ENCODE measurements at places on chromosomes 3 and 15. TPM values are rescaled to one million over a fixed set of nuclear protein-coding genes. Genes with fewer than 3 reads are reported as not detected.

- no peak overlapping the region for H3K27ac ChIP-seq
- H3K27me3 ChIP-seq, result no peaks in the 10 kb centered on the region
- H3K4me3 ChIP-seq, result no peak overlapping the region
- H3K36me3 ChIP-seq, result no peaks in the 10 kb centered on the region
- no peaks in the 10 kb centered on the region for H3K4me1 ChIP-seq
Observed at GRCh38 chr15:23415321-23415865, 31.6 kb downstream of the GOLGA6L2 start.

DNA sequence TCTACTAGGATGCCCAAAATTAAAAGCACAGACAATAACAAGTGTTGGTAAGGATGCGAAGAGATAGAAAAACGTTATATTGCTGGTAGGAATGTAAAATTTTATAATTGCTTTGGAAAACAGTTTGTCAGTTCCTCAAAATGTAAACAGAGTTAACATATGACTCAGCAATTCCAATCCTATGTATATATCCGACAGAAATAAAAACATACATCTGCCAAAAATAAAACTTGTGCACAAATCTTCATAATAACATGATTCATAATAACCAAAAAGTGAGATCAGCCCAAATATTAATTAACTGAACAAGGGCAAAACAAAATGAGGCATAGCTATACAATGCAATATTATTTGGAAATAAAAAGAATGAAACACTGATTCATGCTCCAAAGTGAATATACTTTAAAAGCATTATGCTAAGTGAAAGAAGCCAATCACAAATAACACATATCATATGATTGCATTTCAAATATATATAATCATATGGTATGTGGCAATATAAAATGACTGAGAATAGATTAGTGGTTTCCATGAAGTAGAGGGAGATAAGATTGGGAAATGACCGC, 609.3 kb downstream of the IGSF11 start:
- H3K4me3 ChIP-seq, result no peak overlapping the region
- no peak for DNase-seq
- no peak overlapping the region for H3K27ac ChIP-seq
- no peaks in the 10 kb centered on the region for H3K36me3 ChIP-seq
- H3K27me3 ChIP-seq, result no peaks in the 10 kb centered on the region
- no peaks in the 10 kb centered on the region for H3K4me1 ChIP-seq

GRCh38 chr15:27820722-27821121, 278.4 kb downstream of the OCA2 start:
- H3K27me3 ChIP-seq, result no peaks in the 10 kb centered on the region
- DNase-seq, result peak; percentile 70
- no peak overlapping the region for H3K27ac ChIP-seq

DNA sequence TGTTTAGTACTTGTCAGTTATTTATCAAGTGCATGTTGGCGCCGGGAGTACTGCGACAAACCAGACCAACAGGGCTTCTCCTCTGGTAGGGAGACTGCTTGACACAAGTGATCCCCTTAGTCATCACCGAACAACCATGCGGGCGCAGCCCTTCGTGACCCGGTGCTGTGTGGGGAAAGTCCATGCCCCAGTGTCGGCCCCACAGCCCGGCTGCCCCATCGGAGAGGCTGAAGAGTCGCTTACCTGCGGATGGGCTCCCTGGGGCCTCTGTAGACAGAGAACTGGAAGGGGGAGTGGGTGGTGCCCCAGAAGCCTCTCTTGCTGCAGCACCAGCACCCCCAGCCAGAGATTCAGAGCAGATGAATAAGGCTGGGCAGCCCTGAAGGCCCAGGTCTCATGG, 90.3 kb upstream of the PRR23E start:
- no peaks in the 10 kb centered on the region for H3K36me3 ChIP-seq
- H3K4me3 ChIP-seq, result no peak overlapping the region
- H3K4me1 ChIP-seq, result no peaks in the 10 kb centered on the region
- no peaks in the 10 kb centered on the region for H3K27me3 ChIP-seq
- H3K27ac ChIP-seq, result no peak overlapping the region
- DNase-seq, result no peak

DNA sequence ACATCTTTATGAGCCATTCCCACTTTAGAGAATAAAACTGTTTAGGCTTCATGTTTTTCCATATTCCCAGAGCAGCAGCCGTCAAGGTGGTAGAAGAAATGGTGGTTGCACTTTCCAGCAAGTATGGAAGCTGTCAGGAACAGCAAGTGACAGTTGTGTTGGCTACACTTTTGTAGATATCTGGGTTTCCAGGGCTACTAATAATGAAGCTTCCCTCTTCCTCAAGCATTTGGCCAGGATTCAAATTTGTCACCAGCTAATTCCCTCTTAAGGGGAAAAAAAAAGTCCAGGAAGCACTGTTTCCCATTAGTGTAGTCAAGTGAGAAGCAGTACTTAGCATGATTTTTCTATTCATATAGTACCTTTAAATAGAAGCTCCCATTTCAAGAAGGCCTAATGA, 252.8 kb downstream of the IGSF11 start:
- H3K36me3 ChIP-seq, result no peaks in the 10 kb centered on the region
- DNase-seq, result no peak
- H3K4me3 ChIP-seq, result no peak overlapping the region
- H3K4me1 ChIP-seq, result no peaks in the 10 kb centered on the region

DNA sequence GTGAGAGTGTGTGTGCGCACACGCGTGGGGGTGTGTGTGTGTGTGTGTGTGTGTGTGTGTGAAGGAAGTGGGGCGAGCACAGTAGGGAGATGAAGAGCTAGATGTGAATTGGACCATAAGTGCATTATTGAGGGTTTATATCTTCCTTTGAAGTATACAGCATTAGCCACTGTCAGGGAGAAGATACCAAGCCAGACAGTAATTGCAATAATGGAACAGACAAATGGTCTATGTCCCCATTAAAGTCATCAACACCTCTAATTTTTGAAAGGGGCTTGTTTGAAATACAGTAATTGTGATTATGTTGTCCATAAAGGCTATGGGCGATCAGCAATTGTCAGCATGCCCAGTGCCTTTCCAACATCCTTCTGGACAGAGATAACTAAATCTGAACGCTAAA, 429.2 kb upstream of the NR2F2 start:
- no peak for DNase-seq
- no peaks in the 10 kb centered on the region for H3K27me3 ChIP-seq
- H3K4me1 ChIP-seq, result no peaks in the 10 kb centered on the region
- H3K4me3 ChIP-seq, result no peak overlapping the region
- H3K36me3 ChIP-seq, result no peaks in the 10 kb centered on the region

GRCh38 chr3:22779737-22780136, 423.4 kb upstream of the UBE2E2 start:
- no peaks in the 10 kb centered on the region for H3K36me3 ChIP-seq
- no peaks in the 10 kb centered on the region for H3K27me3 ChIP-seq
- no peak overlapping the region for H3K27ac ChIP-seq
- DNase-seq, result no peak
- no peaks in the 10 kb centered on the region for H3K4me1 ChIP-seq

DNA sequence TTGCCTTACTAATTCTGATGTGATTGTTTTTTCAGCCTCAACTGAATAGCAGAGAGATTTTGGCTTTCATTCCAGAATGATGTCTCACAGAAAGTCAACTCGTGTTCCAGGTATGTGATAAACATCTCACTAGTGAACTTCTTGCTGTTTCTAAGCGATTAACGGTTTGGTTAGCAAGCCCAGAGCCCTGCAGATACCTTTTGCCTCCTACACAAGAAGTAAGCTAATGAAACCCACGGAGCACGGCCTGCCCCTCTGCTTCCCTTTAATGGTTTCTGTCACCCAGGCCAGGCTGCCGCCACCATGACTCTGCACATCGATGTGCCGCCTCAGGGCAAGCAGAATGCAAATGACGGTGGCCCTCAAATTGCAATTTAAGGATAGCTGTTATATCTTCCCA, 155.9 kb upstream of the ICE2 start:
- no peaks in the 10 kb centered on the region for H3K4me1 ChIP-seq
- H3K27ac ChIP-seq, result no peak overlapping the region
- H3K36me3 ChIP-seq, result no peaks in the 10 kb centered on the region
- DNase-seq, result no peak
- H3K27me3 ChIP-seq, result no peaks in the 10 kb centered on the region
- H3K4me3 ChIP-seq, result no peak overlapping the region

DNA sequence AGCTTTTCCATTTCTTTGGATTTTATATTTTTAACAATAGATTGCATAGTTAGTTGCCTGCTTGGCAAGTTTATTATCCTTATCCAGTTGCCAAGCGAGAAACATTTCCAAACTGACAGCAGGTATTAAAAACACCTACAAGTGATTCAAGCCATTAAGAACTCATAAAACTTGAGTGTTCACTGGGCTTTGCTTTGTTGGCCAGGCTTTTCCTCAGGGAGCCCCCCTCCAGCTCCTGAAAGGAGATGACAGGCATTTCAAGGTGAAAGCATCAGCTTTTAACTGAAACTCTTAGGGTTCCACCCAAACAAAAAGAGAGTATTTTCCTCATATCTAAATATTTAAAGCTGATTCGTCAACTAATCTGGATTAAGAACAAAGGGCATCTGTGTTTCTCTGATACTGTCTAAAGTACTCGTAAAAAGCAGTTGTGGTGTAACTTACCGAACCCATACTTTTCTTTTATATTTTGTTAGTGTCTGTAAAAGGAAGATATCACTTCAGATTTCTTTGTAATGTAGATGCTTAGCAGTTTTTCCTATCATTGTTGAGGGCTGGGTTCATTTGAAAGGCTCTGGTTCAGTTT, 363.4 kb downstream of the OTOL1 start:
- no peaks in the 10 kb centered on the region for H3K27me3 ChIP-seq
- peaks cover 5% of the 10 kb centered on the region for H3K4me1 ChIP-seq
- H3K4me3 ChIP-seq, result no peak overlapping the region
- no peaks in the 10 kb centered on the region for H3K36me3 ChIP-seq
- no peak for DNase-seq
- H3K27ac ChIP-seq, result no peak overlapping the region

DNA sequence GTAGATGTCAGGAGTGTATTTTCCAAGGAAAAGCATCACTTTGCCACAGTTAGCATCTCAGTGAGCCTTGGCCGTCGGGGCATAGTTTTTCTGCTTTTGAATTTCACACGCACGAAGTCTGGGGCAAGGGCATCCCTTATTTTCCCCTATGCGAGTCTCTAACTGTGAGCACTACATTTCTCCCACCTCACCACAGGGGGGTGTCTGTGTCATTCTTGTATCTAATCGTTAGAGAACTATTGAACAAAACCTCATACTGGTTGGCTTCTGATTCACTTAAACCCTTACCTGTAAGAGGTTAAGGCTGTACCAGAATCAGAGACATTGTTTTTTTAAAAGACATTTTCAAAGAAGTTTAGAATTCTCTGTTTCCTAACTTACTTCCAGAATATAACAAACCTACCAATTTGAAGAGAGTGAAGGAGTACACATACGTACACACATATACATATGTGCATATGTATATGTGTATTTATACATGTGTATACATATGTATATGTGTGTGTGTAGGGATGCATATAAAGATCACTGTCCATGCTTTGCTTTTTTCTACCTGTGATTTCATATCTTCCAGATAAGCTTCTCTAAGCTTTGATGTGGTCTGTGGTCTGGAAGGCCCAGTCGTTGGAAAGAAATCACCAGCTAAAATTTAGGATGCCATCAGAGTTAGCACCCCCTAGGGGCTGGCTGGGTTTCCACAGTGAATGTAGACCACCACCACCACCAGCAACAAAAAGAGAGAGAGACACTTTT, 49.4 kb downstream of the MYZAP start:
- H3K4me3 ChIP-seq, result no peak overlapping the region
- H3K36me3 ChIP-seq, result peaks cover 44% of the 10 kb centered on the region
- H3K27me3 ChIP-seq, result no peaks in the 10 kb centered on the region
- peak; percentile 29 for DNase-seq

- no peak overlapping the region for H3K4me3 ChIP-seq
- no peaks in the 10 kb centered on the region for H3K36me3 ChIP-seq
- DNase-seq, result no peak
- no peaks in the 10 kb centered on the region for H3K27me3 ChIP-seq
- no peak overlapping the region for H3K27ac ChIP-seq
Observed at GRCh38 chr15:66638377-66638776, 63.7 kb upstream of the SMAD6 start.

The VGLL3 gene
- total RNA-seq, result 26.2 TPM
